Pulmonary artery endothelial cell (primary cell): ENCODE measurements at places on chromosomes 13 and 19. TPM values are rescaled to one million over a fixed set of nuclear protein-coding genes. Genes with fewer than 3 reads are reported as not detected.

The KLK5 gene
- total RNA-seq = not detected in 2 replicates

The TMEM59L gene
- total RNA-seq = 0.14 and 0.40 TPM in 2 replicates

The TNNT1 gene
- total RNA-seq = 2.0 and 2.3 TPM in 2 replicates

The ZNF547 gene
- 2.0 and 2.9 TPM in 2 replicates for total RNA-seq

The AMH gene
- total RNA-seq = 0.86 and 1.1 TPM in 2 replicates

The PLK5 gene
- not detected in 2 replicates for total RNA-seq

The KLK12 gene
- total RNA-seq = not detected in 2 replicates

The TRMT1 gene
- 39.2 and 47.7 TPM in 2 replicates for total RNA-seq

The CEACAM5 gene
- total RNA-seq = not detected in 2 replicates

The ACER1 gene
- total RNA-seq = not detected in 2 replicates

The SHISA7 gene
- not detected in 2 replicates for total RNA-seq

The SAFB2 gene
- 29.0 and 56.6 TPM in 2 replicates for total RNA-seq

The PROZ gene
- not detected in 2 replicates for total RNA-seq

The GIPC3 gene
- 0.18 and 0.53 TPM in 2 replicates for total RNA-seq
